ENCODE measurements at places on chromosomes 11 and 22.

- ATAC-seq: no peak
Observed at GRCh38 chr11:112694813-112695212, 266.4 kb upstream of the NCAM1 start.

DNA sequence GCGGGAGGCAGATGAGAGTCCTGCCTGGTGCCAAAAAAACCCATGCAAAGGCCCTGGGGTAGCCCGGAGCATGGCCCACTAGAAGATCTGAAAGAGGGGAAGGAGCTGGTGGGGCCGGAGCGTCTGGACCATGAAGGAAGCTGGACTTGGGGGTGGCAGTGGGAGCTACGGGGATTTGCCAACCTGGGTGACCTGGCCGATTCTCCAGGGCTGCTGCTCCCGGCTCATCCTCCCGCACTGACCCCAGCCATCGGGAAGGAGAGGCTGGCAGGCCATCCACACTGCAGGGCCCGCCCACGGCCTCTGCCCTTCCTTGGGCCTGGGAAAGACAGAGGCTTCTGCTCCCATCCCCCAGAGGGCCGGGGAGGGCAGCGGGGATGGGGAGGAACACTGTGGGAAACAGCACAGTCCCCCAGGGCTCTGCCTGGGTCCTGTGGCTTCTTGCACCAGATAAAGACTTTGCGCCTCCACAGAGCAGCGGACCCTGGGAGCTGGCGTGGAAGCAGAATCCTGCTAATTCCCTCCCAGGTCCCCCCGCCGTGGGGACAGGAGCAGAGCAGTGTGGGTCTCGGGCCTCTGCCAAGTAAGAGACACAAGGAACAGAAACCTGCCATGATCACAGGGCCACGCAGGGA, 87.1 kb upstream of the LINC01488 start:
- no peak for ATAC-seq

- ATAC-seq: no peak
Observed at GRCh38 chr11:124608147-124608546, 3.1 kb upstream of the PANX3 start.

DNA sequence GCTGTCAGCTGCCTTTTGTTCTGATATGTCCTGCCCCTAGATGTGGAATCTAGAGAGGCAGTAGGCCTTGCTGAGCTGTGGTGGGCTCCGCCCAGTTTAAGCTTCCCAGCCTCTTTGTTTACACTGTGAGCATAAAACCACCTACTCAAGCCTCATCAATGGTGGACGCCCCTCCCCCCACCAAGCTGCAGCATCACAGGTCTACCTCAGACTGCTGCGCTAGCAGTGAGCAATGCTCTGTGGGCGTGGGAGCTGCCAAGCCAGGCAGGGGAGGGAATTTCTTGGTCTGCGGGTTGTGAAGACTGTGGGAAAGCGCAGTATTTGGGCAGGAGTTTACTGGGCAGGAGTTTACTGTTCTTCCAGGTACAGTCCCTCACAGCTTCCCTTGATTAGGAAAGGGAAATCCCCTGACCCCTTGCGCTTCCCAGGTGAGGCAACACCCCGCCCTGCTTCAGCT, 98.5 kb downstream of the SMCO4 start:
- ATAC-seq: no peak

- ATAC-seq: no peak
Observed at GRCh38 chr22:45575173-45575572, 72.5 kb downstream of the FBLN1 start.

- ATAC-seq: no peak
Observed at GRCh38 chr22:41781507-41781906, 19.0 kb upstream of the CCDC134 start.

GRCh38 chr11:33690290-33691065, 10.1 kb downstream of the C11orf91 start:
- peak; percentile 29 for ATAC-seq
